ENCODE measurements at places on chromosomes 13 and 19.
A peak's percentile ranks its signal among the peaks of the same experiment; 100 is the strongest.

DNA sequence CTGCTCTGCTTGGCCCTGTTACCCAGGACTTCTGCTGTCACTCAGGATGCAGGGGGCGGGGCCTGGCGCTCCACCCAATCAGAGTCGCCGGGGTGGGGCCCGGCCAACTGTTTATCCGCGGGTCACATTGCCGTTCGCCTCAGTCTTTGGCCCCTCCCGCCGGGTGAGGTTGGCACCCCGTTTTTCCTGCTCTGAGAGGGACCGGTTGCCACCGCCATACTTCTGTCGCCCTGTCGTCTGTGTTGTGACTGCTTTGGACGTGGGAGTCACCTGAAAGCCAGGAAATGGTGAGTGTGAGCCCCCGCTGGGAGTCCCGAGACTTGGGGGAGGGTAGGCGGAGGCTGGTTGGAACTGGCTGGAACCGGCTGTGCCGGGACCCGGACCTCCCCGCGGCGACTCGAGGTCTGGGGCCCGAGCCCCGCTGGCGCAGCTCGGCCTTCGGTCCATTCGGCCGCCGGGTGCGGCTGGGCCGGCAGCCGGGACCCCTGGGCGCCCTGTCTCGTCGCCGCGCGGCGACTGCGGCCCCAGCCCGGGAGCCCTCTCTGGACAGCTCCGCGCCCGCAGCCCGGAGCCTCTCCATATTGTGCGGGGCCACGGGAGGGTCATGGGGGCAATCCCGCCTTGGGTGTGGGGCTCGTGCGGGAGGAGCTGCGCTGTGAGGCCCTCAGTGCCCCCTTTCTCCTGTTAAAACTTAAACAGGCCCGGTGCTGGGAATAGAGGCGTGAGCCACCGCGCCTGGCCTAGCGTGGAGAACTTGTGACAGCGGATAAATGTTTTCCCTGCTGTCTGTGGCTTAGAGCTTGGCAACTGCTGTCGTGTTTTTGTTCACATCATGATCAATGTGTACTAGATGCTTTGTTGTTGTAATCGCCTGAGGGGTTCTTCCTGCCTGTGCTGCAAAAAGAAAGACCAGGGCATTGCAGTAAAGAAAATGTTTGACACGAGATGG is at the start of gene ZNF844:
Gene ZNF844, plus strand, starts transcription at position 142 of the 949 bp plus-strand sequence. Its CDS starts 143 bp downstream, at position 285.
- DNase-seq: peak; percentile 90

DNA sequence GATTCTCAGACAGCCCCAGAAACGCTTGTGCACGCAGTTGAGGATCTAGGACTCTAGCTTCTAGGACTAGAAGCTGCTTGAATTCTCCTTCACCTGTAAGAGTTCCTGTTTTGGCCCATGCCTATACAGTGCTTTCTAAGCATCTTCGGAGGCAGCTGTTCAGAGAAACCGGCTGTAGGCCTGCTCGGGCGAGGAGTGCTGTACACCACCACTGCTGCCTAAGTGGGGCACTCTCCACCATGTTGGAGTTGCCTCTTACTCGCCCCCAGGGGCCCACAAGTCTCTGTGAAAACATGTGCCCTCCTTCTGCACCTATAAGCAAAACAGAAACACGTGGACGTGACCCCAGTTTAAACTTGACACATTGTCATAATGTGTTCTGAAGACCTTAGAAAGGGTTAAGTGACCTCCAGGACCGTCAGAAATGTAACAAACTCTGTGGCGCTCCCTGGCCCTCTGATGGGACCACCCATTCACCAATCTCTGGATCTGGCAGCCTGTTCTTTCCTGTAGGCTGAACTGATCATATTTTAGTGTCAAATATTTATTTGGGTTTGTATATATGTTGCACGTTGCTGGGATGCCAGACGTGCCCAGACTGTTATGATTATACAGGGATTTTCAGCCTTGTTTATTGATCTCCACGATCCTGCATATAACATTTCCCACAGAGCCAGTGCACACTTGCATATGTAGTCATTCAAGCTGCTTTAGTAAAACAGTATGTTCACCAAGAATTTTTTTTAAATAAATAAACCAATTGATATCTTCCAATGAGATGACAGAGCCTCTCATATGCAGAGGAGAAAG is 60.8 kb downstream of the C13orf42 start:
- no peak for DNase-seq

- DNase-seq: no peak
These were observed 5.8 kb upstream of the FRY start for GRCh38 chr13:32025730-32026129.

DNA sequence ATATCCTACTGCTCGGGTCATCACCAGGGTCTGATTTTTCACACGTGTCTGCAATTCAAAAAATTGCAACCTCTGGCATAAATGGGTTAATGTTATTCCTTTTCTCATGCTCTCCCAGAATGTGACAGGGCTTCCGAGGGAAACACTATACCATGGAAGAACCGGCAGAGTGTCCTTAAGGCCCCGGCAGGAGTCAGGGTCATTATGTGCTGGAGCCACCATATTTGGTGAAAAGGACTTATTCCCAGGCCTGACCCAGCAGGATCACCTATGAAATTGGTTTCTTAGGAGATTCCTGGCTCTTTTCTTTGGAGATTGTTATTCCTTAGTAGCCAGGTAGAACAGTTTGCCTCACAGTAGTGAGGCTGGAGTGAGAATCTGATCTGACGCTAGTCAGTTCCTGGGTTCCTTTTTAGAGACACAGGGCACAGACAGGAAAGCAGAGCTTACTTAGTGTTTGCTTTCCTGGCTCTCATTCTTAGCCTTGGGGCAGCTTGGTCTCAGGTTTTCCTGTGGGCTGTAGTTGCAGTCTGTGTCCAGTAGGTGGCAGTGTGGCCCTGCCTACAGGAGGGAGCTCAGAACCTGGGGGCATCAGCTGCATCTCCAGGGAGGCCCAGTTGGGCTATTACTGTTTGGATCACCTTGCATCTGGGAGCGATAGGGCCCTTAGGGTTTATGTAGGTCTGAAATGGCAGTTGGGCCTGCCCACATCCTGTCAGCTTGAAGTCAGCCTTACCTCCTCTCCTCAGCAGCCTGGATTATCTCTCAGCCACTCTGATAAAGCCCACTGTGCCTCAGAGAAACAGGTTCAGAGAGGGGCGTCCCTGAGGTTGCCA is 12.4 kb downstream of the SNRNP70 start:
- DNase-seq: peak; percentile 30

GRCh38 chr19:38411041-38411712 is 8.3 kb downstream of the FAM98C start:
- DNase-seq: no peak

- no peak for DNase-seq
These were observed 20.5 kb upstream of the CACNG8 start for GRCh38 chr19:53942001-53942786.

GRCh38 chr19:30566681-30567420 is 194.7 kb downstream of the ZNF536 start:
- no peak for DNase-seq

DNA sequence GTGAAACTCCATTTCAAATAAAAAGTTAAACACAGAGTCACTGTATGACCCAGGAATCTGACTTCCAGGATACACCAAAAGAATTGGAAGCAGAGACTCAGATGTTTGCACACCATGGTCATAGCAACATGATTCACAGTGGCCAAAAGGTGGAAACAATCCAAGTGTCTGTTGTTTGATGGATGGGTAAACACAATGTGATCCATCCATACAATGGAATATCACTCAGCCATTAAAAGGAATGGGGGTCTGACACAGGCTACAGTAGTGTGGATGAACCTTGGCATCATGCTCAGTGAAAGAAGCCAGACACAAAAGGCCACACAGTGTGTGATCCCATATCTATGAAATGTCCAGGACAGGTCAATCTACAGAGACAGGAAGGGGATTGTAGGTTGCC is 174.3 kb downstream of the PTPRS start:
- DNase-seq: no peak

- DNase-seq: no peak
These were observed 8.8 kb downstream of the ZFP28 start for GRCh38 chr19:56547535-56547934.

GRCh38 chr13:111323549-111323948 is 3.1 kb downstream of the TEX29 start:
- no peak for DNase-seq

- DNase-seq: peak; percentile 66
These were observed 823 bp downstream of the TLE5 start for GRCh38 chr19:3061182-3062161.

DNA sequence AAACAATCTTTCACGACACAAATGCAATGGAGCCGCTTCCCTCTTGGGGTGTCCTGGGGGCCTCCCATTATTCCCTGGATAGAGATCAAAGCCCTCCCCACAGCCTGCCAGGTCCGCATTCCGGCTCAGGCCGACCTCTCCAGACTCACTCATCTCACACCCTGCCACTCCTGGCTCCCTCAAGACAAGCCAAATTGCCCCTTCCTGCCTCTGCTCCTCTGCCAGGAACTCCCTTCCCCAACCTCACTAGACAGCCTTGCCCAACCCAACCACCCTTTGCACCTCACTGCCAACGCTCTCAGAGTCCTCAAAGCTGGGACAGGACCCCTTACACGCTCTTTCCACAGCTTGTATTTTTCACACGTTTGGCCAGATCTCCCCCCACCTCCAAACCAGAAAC is 1.5 kb downstream of the ABHD17A start:
- no peak for DNase-seq

- DNase-seq: no peak
These were observed 40.3 kb downstream of the ANKRD10 start for GRCh38 chr13:110874508-110874960.

DNA sequence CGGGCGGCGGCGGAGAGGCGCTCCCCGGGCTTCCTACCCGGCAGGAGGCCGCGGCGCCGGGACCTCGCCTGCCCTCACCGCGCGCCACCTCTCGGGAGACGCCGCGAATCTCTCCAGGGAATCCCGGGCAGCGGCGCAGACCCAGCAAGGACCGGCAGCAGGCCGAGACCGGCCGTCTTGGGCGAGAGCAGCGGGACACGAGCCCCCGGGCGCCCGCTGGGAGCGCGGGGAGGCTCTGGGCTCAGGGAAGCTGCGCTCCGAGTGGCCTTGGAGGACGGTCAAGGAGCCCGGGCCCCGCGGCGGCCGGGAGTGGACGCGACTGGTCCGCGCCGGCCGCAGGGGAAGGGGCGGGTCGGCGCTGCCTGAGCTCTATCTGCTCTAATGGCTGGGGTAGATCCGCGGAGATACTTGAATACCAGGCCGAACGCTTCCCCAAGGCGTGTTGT is 14.7 kb downstream of the CDX2 start:
- no peak for DNase-seq

DNA sequence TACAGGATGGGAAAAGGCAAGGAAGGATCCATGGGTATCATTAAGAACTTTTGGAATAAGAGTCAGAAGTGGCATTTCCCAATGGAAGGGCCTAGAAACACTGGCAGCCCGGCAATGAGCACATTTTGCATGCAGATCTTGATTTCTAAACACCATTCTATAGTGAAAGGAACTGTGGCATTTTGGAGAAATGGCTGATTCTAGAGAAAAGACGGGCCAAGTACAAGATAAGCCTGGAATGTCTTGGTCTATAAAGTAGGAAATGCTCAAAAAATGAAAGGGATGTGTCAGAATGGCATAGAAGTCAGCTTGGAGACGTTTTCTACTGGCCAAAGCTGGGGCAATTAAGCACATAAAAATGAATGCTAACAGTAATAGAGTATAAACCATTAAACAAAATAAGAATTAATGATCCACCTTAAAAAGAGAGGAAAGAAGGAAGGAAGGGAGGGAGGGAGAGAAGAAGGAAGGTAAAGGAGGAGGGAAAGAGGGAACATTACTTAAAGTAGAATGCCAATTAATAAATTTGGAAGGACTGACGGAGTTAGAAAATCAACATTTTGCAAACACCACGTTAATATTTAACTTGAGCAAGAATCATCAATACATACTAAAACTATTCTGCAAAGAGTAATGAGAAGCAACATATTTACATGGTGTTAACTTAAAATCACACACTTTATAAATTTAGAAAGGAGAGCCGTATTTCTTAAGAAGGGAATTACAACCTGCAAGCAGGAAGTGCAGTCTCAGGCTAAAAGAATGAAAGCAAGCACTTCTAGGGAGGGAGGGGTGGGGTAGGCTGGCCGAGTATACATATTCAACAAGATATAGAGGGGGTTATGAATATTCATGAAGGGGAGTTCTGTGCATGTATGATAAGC is 78.9 kb downstream of the ANKRD10 start:
- DNase-seq: no peak

DNA sequence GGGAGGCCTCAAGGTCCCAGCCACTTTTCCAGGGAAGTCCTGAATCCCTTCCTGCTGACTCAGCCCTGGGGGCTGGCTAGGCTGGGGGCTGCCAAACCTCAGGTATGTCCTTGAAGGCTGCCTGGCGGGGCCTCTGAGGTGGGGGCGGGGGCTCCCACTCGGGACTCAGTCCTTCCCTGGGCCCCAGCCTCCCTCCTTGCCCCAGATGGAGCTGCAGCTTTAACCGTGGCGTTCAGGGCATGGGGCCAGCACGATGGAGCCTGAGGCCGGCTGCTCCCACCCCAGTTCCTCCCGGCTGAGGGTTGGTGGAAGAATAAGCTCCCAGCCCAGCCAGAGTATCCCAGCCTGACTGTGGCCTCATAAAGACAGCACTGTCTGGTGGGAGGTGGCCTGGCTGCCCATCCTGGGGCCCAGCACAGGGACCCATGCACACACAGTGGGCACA is 12.4 kb downstream of the CILP2 start:
- no peak for DNase-seq

- DNase-seq: no peak
These were observed 2776.3 kb downstream of the PCDH9 start for GRCh38 chr13:64453831-64454230.

DNA sequence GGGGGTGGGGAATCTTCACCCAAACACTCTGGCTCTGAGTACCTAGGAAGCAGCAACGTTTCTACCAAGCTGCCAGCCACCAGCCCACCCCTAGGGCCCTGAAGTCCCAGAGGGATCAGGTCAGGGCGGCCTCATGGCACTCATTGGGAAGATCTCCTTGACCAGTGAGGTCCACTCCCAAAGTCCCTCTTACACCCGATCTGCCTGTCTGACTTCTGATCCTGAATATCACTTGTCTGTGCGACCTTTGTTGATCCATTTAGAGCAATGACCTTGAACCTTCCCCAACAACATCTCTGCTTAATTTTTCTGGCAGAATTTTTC is 2.1 kb upstream of the GNA15 start:
- no peak for DNase-seq

DNA sequence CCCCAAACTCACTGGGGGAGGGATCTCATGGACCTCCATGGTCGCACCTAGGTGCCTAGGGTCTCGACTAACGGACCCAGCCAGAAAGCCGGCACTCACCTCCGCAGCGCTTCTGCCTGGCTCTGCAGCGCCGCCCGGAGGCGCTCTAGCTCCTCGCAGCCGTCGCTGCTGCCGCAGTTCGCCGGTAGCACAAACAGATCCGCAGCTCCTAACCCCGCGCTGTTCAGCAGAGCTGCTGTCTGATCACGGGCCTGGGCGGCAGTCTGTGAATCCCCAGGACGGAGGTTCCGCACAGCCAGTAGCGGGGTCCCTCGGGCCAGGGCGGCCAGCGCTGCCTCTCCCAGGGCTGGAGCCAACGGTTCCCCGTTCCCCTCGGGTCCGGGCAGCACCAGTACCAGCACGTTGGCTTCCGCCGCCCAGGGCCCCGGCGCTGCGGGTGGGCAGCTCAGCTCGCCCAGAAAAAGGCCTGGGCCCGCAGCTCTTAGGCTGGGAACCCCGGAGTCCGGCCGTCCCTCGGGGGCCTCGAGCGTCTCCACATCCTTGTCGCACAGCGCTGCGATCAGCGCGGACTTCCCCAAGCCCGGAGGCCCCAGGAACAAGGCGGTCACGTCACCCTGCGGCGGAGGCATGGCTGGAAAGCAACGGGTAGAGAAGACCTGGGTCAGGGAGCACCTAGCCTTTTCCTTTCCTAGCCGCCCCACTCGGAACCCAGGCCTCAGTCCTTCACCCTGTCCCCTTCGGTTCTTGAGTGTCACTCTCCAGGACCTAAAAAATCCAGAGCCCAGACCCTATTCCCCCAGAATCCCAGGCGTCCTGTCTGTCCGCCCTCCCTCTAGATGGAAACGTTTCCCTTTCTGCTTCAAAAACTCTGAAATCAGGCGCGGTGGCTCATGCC is 977 bp downstream of the IRGQ start:
- no peak for DNase-seq
